ENCODE measurements at places on chromosomes 1 and 21.
A peak's percentile ranks its signal among the peaks of the same experiment; 100 is the strongest.

GRCh38 chr1:155003227-155003765, 694 bp downstream of the ZBTB7B start:
- DNase-seq, result no peak

GRCh38 chr1:39131940-39132339, 72.6 kb upstream of the MACF1 start:
- DNase-seq, result no peak

- DNase-seq, result no peak
These were observed 157.2 kb downstream of the KIF26B start for GRCh38 chr1:245311887-245312536.

DNA sequence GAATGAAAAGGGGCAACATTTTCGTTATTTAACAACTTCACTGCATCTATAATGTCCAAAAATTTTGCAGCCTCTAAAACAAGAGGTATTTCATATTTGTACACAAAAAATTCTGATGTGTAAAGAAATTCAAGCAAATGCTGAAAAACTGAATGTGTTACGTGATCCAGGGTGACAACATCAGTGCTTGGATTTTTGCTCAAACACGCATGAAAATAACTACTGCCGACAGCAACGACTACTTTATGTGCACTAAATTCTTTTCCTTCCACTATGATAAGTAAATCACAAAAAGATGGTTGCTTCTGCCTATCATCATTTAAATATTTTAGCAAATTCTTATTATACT, 53.4 kb upstream of the ASPM start:
- no peak for DNase-seq

- no peak for DNase-seq
These were observed 119.0 kb downstream of the CNIH3 start for GRCh38 chr1:224735159-224735558.

GRCh38 chr1:51310871-51311613, 19.3 kb downstream of the TTC39A start:
- no peak for DNase-seq

DNA sequence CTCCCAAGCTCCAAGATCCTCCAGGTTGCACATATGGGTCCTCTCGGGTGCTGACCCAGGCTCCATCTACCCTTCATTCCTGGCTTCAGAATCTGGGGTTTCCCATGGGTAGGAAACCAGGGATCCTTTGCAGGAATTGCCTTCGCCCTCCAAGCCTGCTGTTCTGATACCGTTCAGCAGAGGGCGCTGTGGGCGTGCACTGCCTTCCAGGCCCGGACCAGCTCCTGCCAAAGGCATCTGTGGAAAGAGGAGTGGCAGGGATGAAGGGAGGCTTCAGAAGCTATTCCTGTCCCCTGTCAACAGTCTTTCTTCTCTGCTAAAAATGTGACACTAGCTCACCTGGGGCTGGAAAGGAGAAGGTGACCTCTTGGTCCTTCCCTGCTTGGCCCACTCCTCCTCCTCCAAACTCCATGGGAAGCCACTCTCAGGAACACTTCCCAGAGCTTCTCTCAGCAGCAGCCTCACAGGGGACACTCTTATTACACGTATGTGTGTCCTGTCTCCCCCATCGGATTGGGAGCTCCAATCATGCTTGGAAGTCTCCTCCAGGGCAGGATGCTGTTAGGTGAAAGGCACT, 71.2 kb downstream of the VWA5B1 start:
- DNase-seq, result peak; percentile 13

DNA sequence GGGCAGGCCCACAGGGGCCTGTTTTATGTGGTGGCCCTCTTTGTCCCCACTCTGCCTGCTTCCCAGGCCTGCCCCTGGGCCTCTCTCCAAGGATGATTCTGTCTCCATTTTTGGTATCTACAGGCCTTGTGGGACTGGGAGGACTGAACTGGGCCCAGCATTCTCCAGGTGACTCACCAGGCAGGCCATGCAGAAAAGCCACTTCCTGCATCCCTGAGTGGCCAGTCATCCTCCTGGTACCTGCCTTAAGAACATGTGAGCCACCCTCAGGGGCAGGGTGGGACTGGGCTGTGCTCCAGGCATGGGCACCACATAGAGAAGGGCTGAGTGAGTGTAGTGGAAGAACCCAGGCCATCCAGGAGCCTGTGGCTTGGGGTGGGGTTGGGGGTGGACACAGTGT, 20.0 kb upstream of the BCAR3 start:
- no peak for DNase-seq

DNA sequence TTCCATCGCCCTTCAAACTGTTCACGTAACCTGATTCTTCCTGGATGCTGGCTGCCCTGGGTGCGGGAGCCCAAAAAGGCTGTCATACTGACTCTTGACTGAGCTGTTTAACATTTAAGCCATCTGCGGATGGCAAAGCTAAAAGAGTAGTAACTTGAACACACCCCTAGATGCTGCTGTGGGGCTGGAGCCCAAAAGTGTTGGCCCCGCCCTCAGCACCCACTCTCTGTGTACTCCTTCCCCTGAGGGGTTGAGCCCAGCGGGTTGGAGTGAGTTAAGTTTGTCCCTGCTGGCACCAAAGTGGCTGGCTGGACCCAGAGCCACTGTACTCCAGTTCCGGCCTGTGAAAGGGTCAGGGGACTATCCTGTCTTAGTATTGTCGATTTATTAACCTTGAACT, 640.6 kb downstream of the PTPRU start:
- DNase-seq, result no peak

- no peak for DNase-seq
These were observed 275.5 kb upstream of the CACYBP start for GRCh38 chr1:174724219-174724618.

GRCh38 chr1:167964646-167965045, 27.8 kb upstream of the MPC2 start:
- no peak for DNase-seq

DNA sequence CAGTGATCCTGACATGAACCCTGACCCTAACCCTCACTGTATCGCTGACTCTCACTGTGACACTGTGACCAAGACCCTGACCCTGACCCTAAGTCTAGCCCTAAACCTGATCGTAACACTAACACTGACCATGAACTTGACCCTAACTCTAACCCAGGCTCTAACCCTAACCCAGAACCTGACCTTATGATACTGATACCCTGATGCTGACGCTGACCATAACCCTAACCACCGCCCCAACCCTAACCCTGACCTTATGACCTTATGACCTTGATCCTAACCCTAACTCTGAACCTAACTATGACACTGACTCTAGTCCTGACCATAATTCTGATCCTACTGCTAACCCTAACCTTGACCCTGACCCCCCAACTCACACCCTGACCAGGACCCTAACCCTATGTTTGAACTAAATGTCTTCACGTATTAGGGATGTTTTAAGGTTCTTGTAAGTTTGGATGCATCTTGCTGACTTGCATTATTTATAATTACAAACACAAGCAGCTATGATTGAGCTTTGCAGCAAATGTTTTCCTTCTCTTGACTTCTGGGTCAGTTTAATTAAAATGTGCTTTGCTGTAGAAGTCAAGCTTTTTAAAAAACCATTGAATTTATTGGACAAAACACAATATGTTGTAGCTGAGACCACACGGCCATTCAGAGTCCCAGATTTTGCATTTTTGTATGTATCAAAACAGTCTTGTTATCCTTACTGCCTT, 23.9 kb upstream of the PRSS38 start:
- no peak for DNase-seq

DNA sequence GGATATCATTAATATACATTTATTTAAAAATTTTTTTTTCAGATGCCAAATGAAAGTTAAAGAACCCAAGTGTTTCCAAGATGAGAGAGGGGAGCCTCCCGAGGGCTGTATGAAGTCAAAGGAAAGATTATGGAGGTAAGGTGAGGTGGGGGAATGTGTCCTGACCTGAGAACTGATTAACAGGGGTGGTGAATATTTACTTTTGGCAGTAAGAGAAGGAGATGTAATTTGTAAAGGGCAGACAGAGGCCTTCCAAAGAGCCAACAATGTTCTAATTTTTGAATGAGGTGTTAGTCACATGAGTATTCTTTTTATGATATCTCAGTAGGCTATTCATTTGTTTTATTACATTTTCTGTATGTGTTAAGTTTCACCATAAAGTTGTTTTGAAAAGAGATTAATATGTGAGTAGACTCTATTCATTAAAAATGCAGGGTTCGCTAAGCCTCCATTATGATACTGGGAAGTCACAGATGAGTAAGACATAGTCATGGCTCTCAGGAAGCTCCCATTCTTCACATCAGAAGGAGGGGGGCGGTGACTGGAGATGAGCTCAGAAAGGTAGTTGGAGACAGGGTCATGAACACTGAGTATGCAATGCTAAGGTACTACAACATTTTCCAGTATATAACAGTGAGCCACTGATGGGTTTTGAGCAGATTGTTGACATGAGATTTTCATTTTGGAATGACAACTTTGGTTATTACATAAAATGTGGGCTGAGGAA, 62.4 kb upstream of the TNFSF18 start:
- no peak for DNase-seq

- peak; percentile 89 for DNase-seq
These were observed 197.2 kb downstream of the DYRK1A start for GRCh38 chr21:37563641-37564340.

DNA sequence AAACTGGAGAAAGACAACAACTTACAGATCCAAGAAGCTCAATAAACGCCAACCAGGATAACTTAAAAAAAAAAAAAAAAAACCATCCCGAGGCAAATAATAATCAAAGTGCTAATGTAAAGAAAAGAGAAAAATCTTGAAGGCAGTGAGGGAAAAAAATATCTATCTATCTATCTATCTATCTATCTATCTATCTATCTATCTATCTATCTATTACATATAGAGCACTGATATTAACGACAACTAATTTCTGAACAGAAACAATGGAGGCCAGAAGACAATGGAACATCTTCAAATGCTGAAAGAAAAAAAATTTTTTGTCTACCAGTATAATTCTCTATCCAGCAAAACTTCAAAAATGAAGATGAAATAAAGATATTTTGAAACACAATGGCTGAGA, 18.0 kb downstream of the PACC1 start:
- DNase-seq, result no peak

DNA sequence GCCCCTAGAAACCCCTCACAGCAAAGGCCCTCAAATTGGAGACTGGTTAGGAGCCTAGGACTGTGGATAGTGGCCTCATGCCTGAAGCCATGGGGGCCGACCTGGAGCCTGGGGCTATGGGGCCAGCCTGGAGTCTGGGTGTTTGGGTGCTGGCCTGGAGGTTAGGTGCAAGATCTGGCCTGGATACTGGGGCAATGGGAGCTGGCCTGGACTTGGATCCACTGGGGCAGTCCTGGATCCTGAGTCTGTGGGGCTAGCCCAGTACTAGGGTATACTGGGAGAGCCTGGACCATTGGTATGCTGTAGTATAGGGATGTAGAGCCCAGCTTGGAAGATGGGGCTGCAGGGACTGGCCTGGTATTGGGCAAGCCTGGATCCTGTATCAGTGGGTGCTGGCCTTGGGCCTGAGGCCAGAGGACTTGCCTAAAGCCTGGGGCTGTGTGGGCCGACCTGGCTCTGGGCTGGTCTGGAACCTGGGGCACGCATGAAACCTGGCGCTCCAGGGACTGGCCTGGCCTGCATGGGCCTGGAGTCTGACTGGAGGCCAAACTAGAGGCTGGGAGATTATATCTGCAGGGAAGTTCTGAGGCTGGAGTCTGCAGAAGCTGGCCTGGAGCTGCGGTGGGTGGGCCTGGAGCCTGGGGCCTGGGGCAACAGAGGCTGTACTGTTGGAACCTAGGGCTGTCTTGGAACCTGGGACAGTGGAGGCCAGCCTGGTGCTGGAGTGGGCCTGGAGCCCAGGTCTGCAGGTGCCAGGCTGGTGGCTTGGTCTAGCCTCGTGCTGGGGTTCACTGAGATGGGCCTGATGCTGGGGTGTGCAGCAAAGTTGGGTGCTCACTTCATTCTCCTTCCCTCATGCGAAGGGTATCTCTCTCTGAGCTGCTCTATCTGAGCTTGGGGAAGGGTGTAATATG, 12.6 kb upstream of the DENND1B start:
- DNase-seq, result no peak

DNA sequence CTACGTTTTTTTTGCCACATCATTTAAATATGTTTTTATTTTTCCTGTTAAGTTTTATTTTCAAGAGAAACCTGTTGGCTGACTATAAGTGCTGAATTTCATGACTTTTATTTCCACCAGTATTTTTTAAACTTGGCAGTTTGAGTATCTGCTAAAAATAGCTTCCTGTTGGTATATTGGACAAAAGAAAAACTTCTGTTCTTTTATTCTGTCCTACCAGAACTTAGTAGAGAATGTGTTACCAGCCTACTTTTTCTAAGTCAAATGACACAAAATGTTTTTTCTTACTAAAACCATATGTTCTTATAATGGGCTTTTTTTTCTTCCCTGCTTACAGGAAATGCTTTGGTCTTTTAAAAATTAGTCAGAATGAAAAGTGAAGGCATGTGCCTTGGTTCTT, 7.6 kb downstream of the DR1 start:
- no peak for DNase-seq

GRCh38 chr1:85609976-85610375, 29.4 kb downstream of the CCN1 start:
- no peak for DNase-seq

DNA sequence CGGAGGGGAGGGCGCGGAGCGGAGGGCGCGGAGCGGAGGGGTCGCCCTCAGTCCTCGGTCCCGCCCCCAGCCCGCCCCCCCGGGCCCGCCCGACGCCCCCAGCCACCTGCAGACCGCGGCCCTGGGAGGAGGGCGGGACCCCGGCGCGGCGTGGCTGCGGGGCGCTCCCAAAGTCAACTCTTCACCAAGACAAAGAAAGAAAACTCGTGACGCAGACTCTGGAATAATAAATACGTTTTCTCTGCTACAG, 1.2 kb downstream of the HES4 start:
- DNase-seq, result no peak

DNA sequence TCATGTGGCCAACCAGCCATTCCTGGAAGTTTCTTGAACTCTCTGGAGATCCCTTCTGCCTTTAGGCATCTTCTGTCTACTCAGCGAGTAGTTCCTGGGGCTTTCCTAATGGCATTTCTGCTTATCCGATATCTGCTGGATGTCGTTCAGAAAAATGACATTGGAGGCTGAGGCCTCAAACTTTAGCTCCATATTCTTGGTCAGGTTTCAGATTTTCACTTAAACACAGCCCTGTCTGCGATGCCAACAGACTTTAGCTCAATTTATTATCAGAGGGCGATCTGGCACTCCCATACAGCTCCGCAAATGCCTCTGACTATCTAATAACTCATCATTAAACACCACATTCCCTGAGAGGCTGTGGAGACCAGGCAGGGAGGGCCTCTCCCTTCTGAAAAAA, 46.3 kb upstream of the ETS2 start:
- DNase-seq, result no peak

GRCh38 chr1:63148825-63149645, 173.3 kb upstream of the FOXD3 start:
- DNase-seq, result no peak

- DNase-seq, result no peak
These were observed 704.8 kb upstream of the RGS18 start for GRCh38 chr1:191453487-191453886.

All from stimulated activated CD4-positive, alpha-beta T cell treated with anti-CD3 and anti-CD28 coated beads, Interleukin-4, amount 100 ng/mL, for 4 hours (primary cell).